Muscle of arm (tissue), 14 donors: ENCODE measurements at places on chromosomes 11 and 22. TPM values are rescaled to one million over a fixed set of nuclear protein-coding genes. Genes with fewer than 3 reads are reported as not detected.

- DNase-seq = no peak
Measured at GRCh38 chr22:19522881-19523239, 1.4 kb downstream of the CLDN5 start.

DNA sequence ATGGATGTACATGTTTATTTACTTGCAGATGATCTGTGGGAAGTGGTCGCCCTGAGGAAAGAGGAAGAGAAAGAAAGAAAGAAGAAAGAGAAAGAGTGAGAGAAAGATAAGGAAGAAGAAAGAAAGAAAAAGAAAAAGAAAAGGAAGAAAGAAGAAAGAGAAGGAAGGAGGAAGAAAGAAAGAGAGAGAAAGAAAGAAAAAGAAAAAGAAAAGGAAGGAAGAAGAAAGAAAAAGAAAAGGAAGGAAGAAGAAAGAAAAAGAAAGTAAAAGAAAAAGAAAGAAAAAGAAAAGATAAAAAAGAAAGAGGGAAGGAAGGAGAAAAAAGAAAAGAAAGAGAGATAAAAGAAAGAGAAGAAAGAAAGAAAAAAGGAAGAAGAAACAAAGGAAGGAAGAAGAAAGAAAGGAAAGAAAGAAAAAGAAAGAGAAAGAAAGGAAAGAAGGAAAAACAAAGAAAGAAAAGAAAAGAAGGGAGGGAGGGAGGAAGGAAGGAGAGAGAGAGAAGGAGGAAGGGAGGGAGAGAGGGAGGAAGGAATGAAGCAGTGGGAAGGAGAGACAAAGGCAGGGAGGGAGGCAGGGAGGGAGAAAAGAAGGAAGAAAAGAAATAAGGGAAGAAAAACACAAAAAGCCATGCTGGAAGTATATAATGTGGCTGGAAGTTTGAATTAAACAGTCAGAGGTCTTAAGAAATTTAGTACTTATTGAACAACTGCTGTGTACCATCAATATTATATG lies 976.6 kb downstream of the FAM181B start:
- DNase-seq = no peak

DNA sequence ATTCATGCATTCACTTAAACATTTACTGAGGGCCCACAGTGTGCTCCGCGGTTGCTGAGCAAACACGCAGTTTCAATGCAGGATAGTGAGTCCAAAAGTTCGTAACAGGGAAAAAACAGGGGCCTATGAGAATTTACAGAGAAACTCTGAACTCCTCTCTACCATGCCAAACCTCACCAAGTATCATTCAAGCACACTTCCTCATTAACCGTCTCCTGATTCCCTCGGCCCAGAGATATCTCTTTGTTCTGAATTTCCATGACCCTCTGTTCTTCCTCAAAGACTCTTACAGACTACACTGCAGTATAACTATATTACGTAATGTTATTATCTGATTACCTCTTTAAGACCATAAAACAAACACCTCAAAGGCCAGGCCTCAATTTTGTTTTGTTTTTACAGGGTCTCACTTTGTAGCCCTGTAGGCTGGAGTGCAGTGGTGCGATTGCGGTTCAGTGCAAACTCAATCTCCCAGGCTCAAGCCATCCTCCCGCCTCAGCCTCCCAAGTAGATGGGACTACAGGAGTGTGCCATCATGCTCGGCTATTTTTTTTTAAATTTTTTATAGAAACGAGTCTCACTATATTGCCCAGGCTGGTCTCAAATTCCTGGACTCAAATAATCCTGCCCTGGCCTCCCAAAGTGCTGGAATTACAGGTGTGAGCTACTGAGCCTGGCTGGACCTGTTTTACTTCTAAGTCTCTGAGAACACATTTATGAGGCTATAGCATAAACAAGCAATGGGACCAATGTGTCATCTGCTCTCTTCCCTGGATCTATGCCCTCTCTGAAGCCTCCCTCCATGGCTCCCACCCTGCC lies 3.6 kb downstream of the HPS4 start:
- no peak for DNase-seq

- no peak for DNase-seq
Measured at GRCh38 chr11:114400915-114401223, 403 bp downstream of the RBM7 start.

GRCh38 chr22:45235101-45235777 lies 5.5 kb downstream of the KIAA0930 start:
- no peak for DNase-seq

DNA sequence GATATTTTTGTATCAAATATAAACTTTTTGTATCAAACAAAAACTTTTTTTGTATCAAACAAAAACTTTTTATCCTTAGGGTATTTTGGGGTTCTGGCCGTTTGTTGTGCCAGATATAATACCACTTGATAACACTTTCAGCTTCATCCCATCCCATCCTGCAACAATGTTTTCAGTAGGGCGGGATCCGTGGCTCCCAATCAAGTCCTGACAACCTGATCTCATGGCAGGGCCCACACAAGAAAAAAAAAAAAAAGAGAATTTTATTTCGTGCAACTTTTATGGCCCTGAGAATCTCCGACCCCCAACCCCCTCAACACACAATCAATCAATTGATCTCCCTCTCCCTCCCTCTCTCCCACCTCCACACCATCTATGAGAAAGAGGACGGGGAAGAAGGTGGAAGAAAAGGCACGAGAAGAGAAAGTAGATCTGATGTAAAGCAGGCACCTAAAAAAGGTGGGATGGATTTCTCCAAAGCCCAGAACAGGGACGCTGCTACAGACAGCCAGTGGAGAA lies 4749.6 kb upstream of the OR11H1 start:
- DNase-seq = no peak

Gene KCNC1
- polyA plus RNA-seq = 1.1 TPM

Gene ZBTB16
- 4.2 TPM for polyA plus RNA-seq

Gene MYO7A
- 2.8 TPM for polyA plus RNA-seq

Gene PTH
- not detected for polyA plus RNA-seq

Gene HEPN1
- polyA plus RNA-seq = not detected

Gene VSTM5
- 0.41 TPM for polyA plus RNA-seq
